Upper lobe of right lung (tissue), 1 donor: ENCODE measurements at places on chromosomes 11 and 22.

- no peak overlapping the region for H3K4me3 ChIP-seq
- H3K27me3 ChIP-seq = no peaks in the 10 kb centered on the region
- no peak overlapping the region for H3K27ac ChIP-seq
Observed at GRCh38 chr11:127448101-127448500, 447.5 kb upstream of the KIRREL3 start.

DNA sequence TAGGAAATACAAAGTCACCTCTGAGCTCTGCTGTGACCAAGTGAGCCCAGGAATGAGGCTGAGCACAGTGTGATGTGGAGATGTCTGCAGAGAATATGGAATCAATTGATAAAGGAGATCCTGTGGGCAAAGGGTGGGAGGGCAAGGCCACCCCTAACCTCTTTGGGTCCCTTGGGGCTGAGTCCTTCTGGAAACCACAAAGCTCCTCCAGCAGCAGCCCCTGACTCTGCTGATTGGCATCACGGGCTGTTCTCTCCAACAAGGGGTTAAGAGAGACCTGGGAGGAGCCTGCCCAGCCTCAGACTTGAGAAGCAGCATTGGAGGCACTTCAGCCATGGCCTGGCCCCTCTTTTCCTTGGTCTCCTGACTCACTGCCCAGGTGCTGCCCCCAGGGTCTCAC lies 49.7 kb downstream of the GGTLC2 start:
- DNase-seq = no peak
- H3K36me3 ChIP-seq = no peaks in the 10 kb centered on the region
- H3K27ac ChIP-seq = no peak overlapping the region
- H3K4me1 ChIP-seq = peaks cover 6% of the 10 kb centered on the region

DNA sequence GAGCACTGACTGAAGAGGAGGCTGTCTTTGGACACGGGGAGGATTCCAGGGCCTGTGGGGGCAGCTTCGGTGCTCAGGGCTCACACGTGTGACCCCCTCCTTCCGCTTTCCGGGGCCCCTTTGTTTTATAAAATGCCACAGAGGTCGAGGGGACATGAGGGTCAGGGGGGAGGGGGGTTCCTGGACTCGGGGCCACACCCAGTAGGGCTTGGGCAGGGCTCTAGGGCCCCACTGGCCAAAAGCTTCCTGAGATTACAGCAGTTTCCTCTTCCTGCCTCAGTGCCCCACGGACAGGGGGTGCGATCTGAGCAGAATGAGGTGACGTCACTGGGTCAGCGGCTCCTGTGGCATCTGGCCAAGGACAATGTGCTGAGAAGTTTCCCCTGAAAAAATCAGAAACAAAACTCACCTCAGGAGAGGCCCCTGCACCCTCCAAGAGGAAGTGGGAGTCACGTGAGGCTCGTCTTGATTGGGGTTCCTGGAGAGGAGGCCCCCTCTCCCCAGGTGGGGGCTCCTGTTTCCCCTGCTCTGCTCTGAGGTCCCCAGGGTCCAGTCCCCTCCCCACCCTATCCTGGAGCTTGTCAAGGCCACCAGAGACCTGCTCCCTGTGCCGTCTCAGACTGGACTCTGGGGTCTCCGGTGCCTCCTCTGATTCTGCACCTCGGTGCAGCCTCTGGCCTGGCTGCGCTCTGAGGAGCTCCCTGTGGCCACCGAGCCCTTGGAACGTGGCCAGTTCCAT lies 6.4 kb upstream of the IFITM3 start:
- H3K27ac ChIP-seq = peak overlapping the region; percentile 87
- no peaks in the 10 kb centered on the region for H3K27me3 ChIP-seq
- peak overlapping the region; percentile 15 for H3K4me3 ChIP-seq
- peaks cover 43% of the 10 kb centered on the region for H3K4me1 ChIP-seq
- peak; percentile 83 for DNase-seq

DNA sequence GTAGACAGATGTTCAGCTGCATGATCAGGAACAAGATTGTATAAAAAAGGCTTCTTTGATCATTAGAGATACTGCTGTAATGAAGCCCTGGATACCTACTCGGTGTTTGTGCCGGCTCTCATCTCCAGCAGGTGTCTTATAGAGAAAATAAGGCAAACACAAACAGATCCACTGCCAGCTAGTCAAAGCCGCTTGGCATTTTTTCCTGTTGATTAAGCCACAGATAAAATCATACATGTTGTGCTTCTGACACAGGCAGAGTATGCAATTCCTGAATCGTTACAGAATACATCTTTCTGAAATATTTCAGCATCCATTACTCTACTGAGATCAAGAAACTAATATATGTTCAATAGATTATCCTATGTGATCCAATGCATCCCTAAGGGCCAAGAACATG lies 206.9 kb downstream of the CADM1 start:
- no peaks in the 10 kb centered on the region for H3K4me1 ChIP-seq
- no peaks in the 10 kb centered on the region for H3K36me3 ChIP-seq
- H3K27ac ChIP-seq = no peak overlapping the region
- H3K27me3 ChIP-seq = no peaks in the 10 kb centered on the region

DNA sequence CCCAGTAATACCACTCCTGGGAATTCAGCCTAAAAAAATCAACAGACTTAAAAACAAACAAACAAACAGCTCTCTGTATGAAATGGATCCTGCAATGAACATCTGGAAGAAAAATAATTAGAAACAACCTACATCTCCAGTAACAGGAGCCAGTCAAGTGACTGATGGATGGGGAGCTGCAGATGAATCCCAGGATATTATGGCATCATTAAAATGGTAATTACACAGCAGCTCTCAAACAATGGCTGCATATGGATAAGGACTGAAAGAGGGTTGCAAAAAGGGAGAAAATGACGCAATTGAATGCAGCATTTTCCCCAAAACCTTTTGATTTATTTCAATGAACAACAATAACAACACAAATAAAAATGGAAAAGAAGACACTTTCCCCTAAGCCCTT lies 4.1 kb downstream of the NPTXR start:
- H3K4me3 ChIP-seq = no peak overlapping the region
- H3K36me3 ChIP-seq = no peaks in the 10 kb centered on the region
- H3K27ac ChIP-seq = no peak overlapping the region

GRCh38 chr11:80146232-80146631 lies 705.4 kb upstream of the TENM4 start:
- no peak overlapping the region for H3K4me3 ChIP-seq
- no peak overlapping the region for H3K27ac ChIP-seq
- H3K4me1 ChIP-seq = no peaks in the 10 kb centered on the region
- H3K27me3 ChIP-seq = no peaks in the 10 kb centered on the region
- H3K36me3 ChIP-seq = no peaks in the 10 kb centered on the region
- DNase-seq = no peak

DNA sequence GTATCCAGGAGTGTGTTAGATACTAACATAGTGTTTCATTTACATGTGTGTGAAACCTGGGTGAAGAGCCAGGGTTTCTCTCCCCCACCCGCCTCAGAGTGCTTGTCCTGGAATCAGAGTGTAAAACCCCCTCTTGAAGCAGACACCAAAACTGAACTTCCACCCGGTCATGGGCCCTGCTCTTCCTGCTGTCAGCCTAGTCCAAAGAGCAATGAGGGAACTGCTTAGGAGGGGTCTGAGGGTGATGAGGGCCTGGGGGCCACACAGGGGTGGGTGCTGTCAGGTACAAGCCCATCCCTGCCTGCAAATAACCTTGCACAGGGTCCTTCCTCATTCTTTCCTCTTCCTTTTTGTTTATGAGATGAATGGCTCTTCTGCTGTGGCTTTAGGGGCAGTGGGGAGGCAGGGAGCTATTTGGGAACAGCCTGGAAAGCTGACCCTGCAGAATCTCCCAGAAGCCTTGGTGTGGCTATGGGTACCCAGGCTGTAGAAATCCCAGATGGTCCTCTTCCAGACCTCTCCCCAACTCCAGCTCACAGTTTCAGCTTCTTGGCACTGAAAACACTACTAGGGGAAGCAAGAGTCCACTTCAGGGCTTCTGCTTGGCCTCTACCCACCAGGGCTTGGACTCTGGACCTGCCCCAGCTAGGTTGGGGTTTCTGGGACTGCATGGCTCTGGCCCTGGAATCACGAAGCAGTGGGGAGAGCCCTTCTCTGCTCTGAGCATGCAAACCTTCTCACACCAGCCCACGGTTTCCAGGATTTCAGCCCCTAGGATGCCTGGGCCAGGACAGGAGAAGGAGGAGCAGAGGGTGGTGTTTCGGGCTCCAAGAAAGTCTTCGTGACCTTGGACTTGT lies 8.5 kb downstream of the BATF2 start:
- H3K36me3 ChIP-seq = no peaks in the 10 kb centered on the region
- no peaks in the 10 kb centered on the region for H3K27me3 ChIP-seq
- DNase-seq = no peak
- no peak overlapping the region for H3K27ac ChIP-seq
- peaks cover 13% of the 10 kb centered on the region for H3K4me1 ChIP-seq

DNA sequence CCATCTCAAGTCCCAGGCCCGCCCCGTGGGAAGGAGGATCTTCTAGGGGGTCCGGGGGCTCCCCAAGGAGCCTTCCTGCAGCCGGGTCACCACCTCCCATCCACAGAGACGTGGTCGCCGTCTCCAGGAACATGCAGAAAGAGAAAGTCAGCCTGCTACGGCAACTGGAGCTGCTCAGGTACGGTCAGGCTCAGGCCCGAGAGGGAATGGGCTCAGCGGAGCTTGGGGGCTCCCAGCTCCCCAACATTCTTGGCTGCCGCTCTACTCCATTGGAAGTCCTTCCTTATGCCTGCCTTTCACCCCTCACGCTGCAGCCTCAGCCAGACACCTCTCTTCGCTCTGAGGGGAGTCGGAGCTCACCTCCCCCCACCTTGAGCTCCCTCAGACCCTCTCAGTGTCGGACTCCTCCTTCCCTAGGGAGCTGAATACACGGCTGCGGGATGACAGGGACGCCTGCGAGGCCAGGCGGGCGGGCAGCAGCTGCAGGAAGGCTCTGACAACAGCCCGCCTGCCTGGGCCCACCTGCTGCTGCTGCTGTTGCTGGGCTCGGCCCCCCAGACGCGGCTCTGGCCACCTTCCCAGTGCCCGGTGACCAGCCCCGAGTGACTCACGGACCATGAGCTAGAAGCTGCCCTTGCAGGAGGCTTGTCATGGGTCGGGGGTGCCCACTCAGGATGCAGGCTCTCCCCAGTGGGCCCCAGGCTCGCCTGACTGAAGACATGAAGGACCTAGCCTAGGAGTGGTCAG lies 1.5 kb upstream of the CD151 start:
- peak overlapping the region; percentile 45 for H3K4me3 ChIP-seq
- H3K27ac ChIP-seq = no peak overlapping the region
- H3K4me1 ChIP-seq = peaks cover 73% of the 10 kb centered on the region
- peaks cover 9% of the 10 kb centered on the region for H3K27me3 ChIP-seq
- no peak for DNase-seq
- peaks cover 5% of the 10 kb centered on the region for H3K36me3 ChIP-seq

DNA sequence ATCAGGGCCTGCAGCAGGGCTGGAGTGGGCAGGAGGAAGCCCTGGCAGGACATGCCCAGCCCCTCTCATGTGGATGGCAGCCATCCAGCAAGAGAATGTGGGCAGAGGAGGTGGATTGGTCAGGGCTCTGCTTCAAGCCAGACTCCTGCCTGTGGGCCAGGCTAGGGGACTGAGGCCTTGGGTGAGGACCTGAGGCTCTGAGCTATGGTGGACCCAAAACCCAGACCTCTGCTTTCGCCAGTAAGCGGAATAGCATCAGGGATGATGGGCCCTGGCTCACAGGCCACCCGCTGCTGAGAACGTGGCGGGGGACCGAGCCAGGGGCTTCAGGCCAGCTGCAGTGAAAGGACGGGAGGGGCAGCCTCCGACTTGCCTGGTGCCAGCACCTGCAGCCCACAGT lies 57.4 kb downstream of the LINC01488 start:
- H3K27ac ChIP-seq = peak overlapping the region; percentile 87
- peak; percentile 66 for DNase-seq
- H3K4me1 ChIP-seq = peaks cover 32% of the 10 kb centered on the region
- no peak overlapping the region for H3K4me3 ChIP-seq
- no peaks in the 10 kb centered on the region for H3K36me3 ChIP-seq

GRCh38 chr22:24736526-24737053 lies 37.9 kb downstream of the PIWIL3 start:
- DNase-seq = no peak
- H3K27me3 ChIP-seq = no peaks in the 10 kb centered on the region
- no peaks in the 10 kb centered on the region for H3K36me3 ChIP-seq

- H3K36me3 ChIP-seq = no peaks in the 10 kb centered on the region
- no peak overlapping the region for H3K27ac ChIP-seq
- H3K4me3 ChIP-seq = no peak overlapping the region
- DNase-seq = no peak
Observed at GRCh38 chr11:13638422-13638821, 30.0 kb upstream of the FAR1 start.

GRCh38 chr11:43567396-43567975 lies 113.1 kb upstream of the HSD17B12 start:
- no peaks in the 10 kb centered on the region for H3K4me1 ChIP-seq
- H3K36me3 ChIP-seq = no peaks in the 10 kb centered on the region
- H3K4me3 ChIP-seq = no peak overlapping the region
- peaks cover 21% of the 10 kb centered on the region for H3K27me3 ChIP-seq

DNA sequence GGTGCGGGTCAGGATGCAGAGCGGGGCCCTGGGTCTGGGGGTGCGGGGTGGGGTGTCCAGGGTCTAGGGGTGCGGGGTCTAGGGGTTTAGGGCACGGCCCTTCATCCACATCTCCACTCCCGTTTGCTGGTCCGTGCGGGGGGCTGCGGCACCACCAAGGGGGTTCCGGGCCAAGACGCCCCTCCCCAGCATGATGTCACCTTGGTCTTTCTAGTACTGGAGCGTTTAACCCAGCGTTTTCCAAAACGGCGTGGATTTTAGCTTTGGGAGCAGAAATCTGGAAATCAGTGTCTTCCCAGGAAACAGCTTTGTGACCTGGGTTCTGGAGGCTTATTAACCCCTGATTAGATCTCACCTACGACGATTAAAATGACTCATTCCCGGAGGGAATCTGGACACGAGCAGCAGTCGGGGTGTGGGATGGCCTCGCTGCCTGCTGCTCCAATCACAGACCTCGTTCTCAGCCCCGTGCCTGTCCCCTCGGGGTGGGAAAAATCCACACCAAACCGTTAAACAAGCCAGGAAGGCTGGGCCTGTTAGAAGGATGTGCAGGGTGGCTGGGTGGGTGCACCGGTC lies 759 bp downstream of the AP2A2 start:
- no peak for DNase-seq
- peak overlapping the region; percentile 83 for H3K27ac ChIP-seq
- H3K4me3 ChIP-seq = peak overlapping the region; percentile 60
- peaks cover 4% of the 10 kb centered on the region for H3K36me3 ChIP-seq
- no peaks in the 10 kb centered on the region for H3K27me3 ChIP-seq
- H3K4me1 ChIP-seq = peaks cover 48% of the 10 kb centered on the region
